ENCODE measurements at places on chromosomes 12 and 14. TPM values are rescaled to one million over a fixed set of nuclear protein-coding genes. Genes with fewer than 3 reads are reported as not detected.
A peak's percentile ranks its signal among the peaks of the same experiment; 100 is the strongest.

GRCh38 chr14:81268016-81268416 lies 47.3 kb upstream of the GTF2A1 start:
- DNase-seq = no peak

- no peak for DNase-seq
Observed at GRCh38 chr14:24673059-24673458, 39.1 kb upstream of the GZMB start.

DNA sequence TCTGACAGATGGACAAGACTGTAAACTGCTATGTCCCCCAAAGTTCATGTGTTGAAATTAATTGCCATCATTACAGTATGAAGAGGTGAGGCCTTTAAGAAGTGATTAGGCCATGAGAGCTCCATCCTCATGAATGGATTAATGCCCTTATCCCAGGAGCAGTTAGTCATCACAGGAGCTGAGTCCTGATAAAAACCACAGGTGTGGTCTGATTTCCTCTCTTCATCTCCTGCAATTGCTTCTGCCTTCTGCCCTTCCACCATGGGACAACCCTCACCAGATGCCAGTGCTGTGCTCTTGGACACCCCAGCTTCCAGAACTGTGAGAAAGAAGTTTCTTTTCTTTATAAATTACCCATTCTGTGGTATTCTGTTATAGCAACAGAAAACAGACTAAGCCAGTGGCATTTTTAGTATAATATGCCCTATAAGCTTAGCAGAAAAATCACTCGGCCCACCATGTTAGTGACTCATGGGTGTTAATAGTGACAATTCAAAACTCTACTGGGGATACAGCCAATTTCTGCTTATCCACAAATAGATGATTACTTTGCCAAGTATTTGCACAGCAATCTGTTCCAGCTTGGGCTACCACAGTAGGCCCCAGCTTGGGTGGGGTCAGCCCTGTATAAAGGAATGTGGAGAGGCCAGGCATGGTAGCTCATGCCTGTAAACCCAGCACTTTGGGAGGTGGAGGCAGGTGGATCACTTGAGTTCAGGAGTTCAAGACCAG lies 129.0 kb upstream of the BCL2L14 start:
- no peak for DNase-seq

- no peak for DNase-seq
Observed at GRCh38 chr12:4719821-4720636, at the start of gene GALNT8. TSS of gene GALNT8 (plus strand) at chr12:4720400. CDS start at chr12:4720678, 278 bp downstream.

C12orf50 gene
- 0.12 TPM for total RNA-seq

TRAF3 gene
- 17.0 TPM for total RNA-seq

- no peak for DNase-seq
Observed at GRCh38 chr12:115450710-115451109, 766.7 kb upstream of the TBX3 start.

- DNase-seq = no peak
Observed at GRCh38 chr12:18257251-18257650, 4.1 kb upstream of the PIK3C2G start.

GRCh38 chr12:26188127-26188526 lies 7.2 kb upstream of the SSPN start:
- DNase-seq = no peak

SLCO1A2 gene
- total RNA-seq = not detected

HPD gene
- 2.8 TPM for total RNA-seq

GRCh38 chr14:34593740-34594375 lies 36.1 kb downstream of the SNX6 start:
- no peak for DNase-seq

DNA sequence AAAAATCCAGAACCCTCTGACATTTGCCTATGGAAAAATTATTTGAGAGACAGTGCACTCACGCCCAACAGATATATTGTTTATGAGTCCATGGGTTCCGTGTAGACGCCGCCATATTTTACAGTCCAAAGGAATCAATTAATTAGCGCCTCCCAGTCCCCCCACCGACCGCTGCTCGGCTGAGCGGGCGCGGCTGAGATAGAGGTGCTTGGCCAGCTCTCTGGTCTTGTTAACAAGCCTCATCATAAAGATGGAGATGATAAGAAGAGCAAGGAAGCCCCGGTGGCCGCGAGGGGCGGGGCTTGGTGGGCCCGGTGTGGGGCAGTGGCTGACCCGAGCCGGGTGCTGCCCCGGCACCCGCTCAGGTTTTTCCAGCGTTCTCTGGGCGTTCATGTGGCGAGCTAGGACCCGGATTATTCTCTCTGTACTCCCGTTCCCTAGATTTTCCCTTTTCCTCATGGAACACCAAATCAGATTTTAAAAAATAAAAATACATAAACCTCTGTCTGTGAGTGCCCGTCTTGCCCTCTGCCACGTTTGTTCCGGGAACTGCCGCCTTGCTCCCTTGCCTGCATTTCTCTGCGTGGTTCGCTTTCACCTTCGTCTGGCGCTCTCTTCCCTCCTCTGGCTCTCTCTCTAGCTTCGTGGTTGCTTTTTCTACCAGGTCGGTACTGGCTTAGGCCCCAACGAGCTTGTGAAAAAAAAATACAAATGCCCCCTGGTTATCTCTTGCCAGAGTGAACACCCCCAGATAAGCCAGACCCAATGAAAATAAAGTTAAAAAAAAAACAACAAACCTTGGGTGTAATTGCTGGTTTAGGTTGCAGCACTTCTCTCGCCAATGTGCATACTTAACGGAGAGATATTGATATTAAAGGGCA lies 9.0 kb downstream of the HOXC12 start:
- no peak for DNase-seq

DNA sequence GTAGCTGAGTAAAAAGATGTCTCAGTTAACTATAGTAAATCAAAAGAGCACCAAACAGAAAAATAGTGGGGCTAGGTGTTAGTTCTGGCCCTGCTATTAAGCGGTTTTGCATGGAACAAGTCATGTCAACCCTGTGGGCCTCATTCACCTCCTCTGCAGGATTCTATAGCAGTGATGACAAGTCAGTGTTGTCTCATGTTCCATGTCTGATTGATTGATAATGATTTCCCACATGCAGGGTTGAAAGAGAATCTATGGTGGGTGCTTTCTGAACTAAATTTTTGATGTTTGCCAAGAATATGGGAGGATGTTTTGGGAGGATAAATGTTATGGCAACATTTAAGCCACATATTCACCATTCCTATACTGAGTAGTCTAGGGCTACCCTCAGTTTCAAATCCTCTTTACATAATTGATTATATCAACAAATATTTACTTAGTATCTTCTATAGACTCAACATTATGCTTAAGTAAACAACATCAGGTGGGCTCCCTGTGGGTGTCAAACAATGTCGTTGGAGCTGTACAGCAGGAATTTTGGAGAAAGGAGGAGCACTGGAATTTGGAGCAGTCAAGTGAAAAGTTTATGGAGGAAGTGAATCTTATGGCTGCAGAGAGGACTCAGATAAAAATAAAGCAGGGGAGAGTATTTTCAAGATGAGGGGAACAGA lies 48.6 kb downstream of the IRAK3 start:
- DNase-seq = no peak

GRCh38 chr12:118015944-118016343 lies 559 bp upstream of the RFC5 start:
- DNase-seq = peak; percentile 11

DNA sequence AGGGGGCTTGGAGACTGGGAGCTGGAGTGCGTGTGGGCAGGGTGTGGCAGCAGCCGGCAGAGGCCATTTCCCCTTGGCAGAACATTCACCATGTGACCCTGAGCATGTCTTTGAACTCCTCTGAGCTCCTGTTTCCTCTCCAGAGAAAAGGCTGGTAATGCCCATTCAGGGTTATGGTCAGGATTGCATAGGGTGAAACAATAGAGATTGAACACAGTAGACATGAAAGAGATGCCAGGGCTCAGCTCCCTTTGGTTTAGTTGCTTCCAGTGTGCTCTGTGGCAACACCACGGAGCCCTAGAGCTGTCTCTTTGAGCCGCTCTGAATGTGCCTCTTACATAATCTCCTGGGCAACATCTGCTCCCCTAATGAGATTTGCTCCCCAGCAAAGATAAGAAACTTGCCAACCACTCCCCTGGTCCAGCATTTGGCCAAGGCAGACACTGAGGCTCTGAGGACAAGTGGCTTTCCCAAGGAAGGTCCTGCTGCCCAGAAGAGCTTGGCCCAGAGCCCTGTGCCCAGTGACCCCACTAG lies 4.6 kb downstream of the IFI27 start:
- peak; percentile 54 for DNase-seq

DNA sequence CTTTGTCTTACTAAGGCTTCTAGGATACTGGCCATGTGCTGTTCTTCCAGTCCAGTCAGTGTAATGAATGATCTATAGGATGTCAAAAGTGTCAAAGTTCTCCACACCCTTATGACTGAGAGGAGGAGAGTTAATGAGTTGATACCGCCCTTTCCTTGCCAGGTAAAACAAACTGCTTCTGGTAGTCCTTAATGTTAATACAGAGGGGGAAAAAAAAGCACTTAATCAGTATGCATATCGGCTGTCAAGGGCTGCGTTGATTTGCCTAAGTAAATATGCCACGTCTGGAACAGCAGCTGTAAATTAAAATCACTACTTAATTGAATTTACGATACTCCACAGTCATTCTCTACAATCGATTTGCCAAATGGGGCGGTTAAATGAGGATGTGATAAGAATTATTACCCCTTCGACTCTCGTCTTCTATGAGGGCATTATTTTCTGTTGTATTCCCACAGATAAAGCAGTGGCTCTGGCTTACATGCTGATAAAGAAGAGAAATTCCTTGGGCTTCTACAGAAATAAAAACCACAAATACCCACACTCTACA lies 416.0 kb downstream of the KCNH5 start:
- DNase-seq = no peak

DNA sequence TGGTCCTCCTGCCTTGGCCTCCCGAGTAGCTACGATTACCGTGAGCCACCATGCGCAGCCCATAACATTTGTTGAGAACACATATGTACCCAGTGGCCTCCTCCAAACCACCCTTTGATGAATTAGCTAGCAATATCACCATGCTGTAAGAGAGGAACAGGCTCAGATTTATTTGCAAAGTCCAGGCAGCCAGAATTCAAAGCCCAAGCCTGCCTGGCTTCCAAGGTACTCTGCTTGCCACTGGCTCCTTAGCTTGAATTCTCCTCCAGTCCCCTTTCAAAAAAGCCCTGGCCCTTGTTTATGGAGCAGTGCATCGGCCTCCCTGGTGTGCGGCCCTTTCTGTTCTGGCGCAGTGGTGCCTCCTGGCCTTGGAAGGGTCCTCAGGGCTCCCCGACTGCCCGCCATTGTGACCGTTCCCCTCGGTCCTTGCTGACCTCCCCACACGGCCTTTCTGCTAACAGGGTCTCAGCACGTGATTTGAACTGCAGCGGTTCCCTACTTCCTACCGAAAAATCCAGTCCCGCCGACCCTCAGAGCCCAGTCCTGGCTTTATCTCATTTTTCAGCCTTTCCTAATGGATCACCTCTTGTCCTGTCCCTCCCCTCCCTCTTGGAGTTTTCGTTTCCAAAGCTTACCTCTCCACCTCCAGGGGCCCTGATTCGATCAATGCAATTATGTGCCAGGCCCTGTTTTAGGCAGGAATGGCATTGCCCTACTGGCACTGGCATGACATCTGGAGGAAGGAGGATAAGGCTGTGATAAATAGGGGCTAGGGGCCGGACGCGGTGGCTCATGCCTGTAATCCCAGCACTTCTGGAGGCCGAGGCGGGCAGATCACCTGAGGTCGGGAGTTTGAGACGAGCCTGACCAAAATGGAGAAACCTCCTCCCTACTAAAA lies 22.0 kb downstream of the SLC25A29 start:
- no peak for DNase-seq

DNA sequence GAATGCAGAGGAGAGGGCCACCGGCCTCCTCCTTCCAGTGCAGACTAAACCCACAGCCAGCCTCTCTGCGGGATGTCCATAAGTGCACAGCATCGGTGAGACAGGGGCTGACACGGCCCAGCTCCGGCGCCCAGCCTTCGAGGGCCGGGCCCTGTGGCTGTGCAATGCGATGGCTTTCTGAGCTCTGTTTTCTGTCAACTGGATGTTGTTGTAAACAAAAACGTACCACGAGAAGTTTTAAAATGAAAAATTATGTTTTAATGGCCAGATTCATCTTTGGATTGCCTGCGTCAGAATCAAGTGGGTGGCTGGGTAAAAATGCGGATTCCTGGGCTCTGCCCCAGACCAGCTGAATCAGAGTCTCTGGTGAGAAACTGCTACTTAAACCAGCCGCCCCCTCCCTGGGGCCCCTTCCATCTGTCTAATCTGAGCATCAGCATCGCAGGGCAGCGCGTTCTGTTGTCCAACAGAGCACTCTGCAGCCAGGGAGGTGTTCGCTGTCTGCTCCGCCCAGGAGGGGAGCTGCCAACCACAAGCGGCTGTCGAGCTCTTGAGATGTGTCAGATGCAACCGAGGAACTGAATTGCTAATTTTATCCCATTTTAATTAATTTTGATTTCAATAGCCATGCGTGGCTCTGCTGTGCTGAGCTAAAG lies 133.4 kb downstream of the RFLNA start:
- peak; percentile 70 for DNase-seq

DNA sequence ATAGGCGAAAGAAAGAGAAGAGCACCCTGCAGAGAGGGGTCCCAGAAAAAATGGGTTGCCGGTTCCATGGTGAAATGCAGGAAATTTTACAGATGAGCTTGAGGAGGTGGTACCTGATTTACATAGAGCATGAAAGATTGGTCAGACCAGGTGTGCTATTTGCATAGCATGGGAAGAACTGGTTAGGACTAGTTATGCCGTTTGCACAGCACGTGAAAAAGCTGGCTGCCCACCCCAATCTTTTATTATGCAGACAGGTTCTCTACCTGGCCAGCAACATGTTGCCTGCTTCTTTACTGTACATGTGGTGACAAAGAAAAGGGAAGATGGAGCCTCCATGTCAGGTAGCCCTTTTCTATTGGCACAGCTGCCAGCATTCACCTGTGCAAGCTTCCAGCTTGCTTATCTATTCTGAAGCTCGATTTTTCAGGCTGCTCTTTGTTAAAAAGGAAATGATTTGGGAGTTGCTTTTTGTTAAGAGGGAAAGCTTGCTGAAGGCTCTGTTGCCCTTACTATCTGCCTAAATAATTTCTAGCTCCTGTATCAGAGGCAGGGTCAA lies 62.9 kb upstream of the ELK3 start:
- DNase-seq = no peak

DENND5B gene
- total RNA-seq = 13.7 TPM

Data from mucosa of gallbladder (tissue), 1 donor.